ENCODE measurements at places on chromosomes 5 and 9.

DNA sequence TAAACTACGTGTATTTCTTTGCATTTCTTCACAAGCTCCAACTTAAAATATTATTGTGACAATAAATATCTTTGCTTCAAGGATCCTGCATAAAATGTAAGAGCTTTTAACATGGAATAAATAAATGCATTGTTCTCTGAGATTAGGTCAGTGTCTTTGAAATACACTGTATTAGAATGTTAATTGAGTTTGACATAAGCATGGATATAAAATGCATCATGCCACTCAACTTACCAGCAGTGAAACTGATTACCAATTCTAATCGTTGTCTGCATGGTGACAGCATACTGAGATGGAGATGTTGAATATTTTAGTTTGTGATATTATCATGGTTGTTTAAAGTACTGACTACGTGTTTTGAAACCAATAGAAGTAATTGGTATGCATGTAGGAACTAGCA is 555.3 kb upstream of the ZNF608 start:
- no peak for DNase-seq

GRCh38 chr5:3412146-3412545 is 183.5 kb upstream of the IRX1 start:
- DNase-seq = no peak

DNA sequence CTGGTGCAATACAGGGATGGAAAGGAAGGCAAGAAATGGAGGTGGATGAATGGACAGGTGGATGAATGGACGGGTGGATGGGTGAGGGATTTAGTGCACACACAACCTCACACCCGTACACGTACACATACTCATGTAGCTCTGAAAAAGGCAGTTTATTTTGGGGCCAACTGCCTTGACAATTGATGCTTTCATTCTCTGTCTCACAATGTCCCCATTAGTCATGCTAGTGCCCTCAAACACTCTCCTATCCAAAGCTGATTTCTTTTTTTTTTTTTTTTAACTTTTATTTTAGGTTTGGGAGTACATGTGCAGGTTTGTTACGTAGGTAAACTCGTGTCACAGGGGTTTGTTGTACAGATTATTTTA is 495.0 kb downstream of the DMAC1 start:
- no peak for DNase-seq

DNA sequence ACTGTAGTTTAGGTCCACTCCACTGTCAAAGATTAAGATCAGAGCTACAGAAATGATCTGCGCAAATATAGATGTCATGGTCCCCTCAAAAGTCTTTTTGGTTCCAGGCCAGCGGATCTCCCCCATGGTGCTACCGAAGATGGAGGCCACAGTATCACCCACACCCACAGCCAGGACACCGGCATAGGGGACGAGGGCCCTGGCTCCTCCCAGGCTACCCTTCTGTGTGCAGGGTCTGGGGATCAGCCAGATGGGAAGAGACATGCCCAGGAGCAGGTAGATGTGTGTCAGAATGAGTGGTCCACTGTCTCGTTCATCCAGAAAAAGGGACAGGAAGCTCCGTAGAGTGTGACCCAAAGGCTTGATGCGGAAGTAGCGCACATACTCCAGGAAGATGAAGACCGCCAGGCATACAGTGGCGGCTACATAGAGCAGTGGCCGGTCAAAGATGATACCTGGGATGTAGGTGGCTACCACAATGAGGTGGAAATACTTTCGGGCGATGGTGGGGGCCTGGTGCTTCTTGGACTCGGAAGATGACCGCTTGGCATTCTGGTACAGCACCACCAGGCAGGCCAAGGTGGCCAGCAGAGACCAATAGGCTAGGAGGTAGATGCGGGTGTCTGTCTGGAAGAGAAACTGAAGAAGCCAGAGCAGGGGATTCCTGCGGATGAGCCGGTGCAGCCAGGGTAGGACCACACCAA is 1.5 kb downstream of the DOLK start:
- no peak for DNase-seq

- no peak for DNase-seq
Observed at GRCh38 chr5:129971714-129972113, 67.4 kb downstream of the CHSY3 start.

GRCh38 chr5:3010953-3011763 is 259.7 kb upstream of the IRX2 start:
- no peak for DNase-seq

DNA sequence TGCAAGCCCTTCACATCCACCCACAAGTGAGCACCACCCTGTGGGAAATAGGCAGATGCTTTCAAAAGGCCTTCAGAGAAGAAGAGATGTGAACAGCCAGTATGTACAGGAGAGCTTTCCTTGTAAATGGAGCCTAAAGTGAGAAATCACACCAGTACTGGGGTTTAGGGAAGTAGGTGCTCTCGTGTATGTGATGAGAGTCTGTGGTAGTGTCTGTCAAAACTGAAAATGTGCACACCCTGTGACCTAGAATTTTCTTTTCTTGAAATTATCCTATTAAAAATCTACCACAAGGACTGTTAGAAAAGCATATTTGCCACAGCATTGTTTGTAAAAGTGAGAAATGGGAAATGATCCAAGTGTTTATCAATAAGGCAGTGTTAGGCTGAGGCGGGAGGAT is 16.6 kb downstream of the OTULINL start:
- no peak for DNase-seq

- DNase-seq = no peak
Observed at GRCh38 chr5:92548346-92548745, 1032.7 kb downstream of the NR2F1-AS1 start.

- no peak for DNase-seq
Observed at GRCh38 chr9:113645978-113646253, 182.4 kb downstream of the RGS3 start.

DNA sequence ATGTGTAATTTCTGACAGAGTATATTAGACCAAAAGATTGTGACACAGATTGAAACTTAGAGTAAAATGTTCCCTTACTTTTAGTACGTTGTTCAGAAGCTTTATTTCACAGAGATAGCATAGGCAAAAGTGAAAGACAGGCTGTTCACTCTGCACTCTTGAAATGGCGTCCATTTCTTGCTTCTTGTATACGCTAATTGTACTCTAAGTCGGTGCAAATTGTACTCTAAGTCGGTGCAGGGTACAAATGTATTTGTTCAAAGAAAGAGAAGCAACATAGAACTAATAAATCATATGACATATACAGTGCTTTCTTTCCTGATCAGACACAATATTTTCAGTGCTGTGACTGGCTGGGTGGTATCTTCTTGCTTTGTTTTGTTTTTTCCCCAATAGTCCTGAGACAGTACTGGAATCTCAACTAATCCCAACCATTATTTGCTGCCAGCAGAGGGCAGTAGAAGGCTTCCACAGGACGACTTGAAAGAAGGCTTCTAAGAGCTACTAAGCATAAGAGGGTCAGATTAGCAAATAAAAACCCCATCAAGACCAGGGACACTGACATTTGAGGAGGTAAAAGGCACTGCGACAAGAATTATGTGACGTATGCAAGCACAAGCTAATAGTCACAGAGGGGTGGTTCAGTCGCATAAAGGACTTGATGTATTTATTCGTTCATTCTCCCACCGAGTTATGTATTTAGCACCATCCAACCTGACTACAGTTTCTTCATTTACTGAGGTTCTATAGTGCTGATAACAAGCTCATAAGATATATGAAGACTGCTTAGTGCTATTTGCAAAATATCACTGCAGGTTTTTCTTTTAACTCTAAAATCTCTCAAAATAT is 831.8 kb downstream of the TAF11L14 start:
- peak; percentile 75 for DNase-seq

- no peak for DNase-seq
Observed at GRCh38 chr5:15521381-15522186, 21.6 kb downstream of the FBXL7 start.

- no peak for DNase-seq
Observed at GRCh38 chr5:157059093-157059539, at the start of gene HAVCR1. TSS of gene HAVCR1 (minus strand) at chr5:157059116. CDS start at chr5:157057943, 1,173 bp downstream.

DNA sequence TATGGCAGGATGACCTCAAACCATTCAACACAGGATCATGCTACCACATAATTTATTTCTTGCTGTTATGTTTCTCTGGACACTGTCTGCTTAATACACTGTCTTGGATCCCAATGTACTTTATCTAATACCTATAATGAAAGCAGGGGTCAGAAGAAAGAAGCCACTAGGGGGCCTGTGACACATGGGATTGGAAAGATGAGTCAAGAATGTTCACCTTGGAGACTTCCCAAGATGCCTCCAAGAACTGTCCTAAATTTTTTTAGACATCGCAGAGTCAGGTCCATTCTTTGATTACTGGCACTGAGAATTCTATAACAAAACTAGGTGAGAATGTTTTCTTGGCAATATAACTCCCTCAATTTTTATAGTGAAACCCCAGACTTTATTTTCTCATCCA is 305.8 kb upstream of the SMARCA2 start:
- DNase-seq = peak; percentile 22

- DNase-seq = peak; percentile 65
Observed at GRCh38 chr5:13478831-13479465, 465.5 kb downstream of the DNAH5 start.

- no peak for DNase-seq
Observed at GRCh38 chr9:130111786-130112537, 58.3 kb downstream of the GPR107 start.

DNA sequence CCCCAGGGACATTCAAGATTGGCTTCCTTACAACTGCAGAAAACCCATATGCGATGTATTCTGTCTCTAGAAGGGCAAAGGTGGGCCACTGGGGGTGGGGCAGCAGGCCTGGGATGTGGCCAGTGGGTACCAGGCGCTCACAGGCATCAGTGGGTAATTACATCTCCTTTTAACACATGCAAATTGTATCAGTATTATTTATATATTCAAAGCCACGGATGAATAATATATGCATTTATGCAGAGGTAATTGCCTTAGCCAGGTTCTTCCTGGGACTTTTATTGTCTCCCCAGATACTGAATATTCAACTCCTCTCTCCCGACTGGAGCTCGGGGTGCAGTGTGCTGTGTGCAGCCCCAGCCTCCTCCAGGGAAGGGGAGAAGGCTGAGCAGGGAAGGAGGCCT is 109.4 kb upstream of the MVB12B start:
- no peak for DNase-seq

DNA sequence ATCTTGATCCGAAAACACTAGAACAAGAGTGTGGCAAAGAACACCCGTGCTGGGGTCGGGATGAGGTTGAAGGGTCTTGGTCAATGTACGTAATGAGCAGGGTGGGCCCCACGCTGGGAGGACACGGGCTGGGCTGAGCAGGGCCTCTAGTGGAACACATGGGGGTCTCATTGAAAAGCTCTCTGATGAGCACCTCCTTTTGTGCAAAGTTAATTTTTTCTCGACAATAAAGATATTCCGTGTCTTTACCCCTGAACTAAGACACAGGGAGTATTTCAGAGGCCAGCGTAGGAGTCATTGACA is 8.0 kb downstream of the UCK1 start:
- DNase-seq = no peak

DNA sequence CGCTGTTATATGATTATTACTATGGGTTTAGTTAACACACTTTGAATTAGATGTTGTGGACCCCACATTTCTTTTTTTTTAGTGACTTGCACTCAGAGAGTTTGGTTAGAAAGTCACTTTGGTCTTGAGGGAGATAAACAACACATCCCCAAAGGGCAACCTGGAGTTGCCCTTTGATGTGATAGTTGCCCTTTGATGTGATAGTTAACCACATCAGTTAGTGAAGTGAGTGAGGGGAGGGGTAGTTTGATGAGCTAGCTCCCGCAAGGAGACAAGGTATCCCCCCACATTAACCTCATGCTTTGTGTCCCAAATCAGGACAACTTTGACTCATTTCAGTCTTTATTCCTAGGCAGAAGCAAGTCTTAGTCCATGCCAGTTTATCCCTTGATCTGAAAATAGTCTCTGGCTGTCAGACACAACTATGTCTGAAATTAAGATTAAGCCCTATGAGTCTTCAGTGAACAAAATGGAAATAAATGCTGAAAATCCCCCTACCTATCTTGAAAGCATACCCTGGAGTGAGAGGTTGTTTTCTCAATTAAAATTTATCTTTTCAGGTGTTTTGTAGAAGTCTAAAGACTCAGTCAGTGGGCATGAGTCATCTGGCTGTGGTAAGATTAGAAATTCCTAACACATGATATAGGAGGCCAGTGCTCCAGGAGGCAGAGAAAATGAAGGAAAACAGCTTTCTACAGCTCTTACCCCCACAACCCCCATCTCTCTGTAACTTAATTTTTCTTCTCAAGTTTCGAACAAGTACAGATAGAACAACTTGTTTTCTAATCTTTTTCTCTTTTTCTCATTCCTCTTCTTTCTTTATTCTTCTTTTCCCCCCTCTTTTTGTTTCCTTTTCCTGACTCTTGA is 208.9 kb upstream of the DMRTA1 start:
- DNase-seq = no peak

DNA sequence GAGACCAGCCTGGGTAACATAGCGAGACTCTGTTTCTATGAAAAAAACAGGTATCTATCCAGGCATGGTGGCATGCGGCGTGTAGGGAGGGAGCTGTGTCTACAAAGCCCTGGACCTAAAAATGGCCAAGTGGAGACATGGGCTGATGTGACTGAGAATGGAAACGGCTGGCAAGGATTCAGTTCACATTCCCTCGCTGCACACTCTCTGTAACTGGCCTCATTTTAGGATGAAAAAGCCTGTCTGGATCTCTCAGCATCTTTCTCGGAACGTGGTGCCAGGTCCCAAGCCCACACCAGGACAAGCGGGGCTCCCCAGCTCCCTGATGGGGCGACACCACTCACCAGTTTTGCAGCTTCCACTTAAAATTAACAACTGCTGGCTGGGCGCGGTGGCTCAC is 13.4 kb downstream of the EXD3 start:
- no peak for DNase-seq

DNA sequence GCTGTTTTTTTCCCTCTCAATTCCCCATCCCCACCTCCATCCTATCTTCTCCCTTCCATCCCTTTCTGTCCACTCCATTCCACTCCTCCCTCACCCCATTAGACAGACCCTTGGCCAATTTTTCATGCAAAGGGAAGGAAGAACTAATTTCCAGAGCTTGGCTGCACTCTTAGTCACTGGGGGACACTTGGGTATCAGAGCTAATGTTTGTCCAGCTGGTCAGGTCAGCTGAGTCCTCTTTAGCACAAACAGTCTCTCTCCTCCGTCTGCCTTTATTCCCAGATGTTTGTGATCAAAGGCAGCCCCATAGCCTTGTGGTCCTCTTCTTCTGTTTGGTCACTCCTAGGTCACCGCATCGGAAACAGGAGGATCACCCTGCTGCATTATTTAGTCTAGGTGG is 148.5 kb downstream of the NMUR2 start:
- DNase-seq = peak; percentile 26

GRCh38 chr5:905139-905642 is 12.5 kb downstream of the TRIP13 start:
- DNase-seq = no peak

- no peak for DNase-seq
Observed at GRCh38 chr5:123138774-123139173, 49.7 kb downstream of the PRDM6 start.

DNA sequence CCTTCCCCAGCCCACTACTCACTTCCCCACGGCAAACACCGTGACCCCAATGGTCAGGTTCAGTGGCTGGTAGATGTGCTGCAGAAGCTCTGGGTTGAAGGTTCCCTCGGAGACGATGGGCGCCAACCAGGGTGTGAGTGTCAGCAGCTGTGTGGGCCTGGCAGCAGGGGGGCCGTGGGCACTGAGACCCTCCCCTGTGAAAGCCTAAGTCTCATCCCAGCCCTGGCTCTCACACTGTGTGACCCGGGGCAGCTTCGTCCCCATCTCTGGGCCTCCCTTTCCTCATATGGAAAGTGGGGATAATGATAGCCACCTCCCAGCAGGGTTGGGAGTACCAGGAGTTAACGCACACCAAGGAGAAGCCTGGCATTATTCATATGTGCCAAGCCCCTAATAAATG is 8.6 kb downstream of the GBGT1 start:
- DNase-seq = no peak

- no peak for DNase-seq
Observed at GRCh38 chr5:79108086-79108485, 3.5 kb upstream of the BHMT start.

- no peak for DNase-seq
Observed at GRCh38 chr5:150320044-150320613, 17.4 kb upstream of the ARSI start.

Measured in NCI-H146 (cell line).